ENCODE measurements at places on chromosomes 6 and 20. TPM values are rescaled to one million over a fixed set of nuclear protein-coding genes. Genes with fewer than 3 reads are reported as not detected.

The CLPSL1 gene
- total RNA-seq = not detected

The KIAA1755 gene
- total RNA-seq = 2.0 TPM

The ANKRD66 gene
- total RNA-seq = not detected

The PMEPA1 gene
- 9.2 TPM for total RNA-seq

The HSPA1L gene
- total RNA-seq = 2.2 TPM

The ZKSCAN3 gene
- 6.8 TPM for total RNA-seq

The PTCHD4 gene
- total RNA-seq = 2.3 TPM

The PKIB gene
- total RNA-seq = 172 TPM

The MLN gene
- total RNA-seq = 2.3 TPM

The PRSS35 gene
- 36.2 TPM for total RNA-seq

The TFAP2D gene
- total RNA-seq = not detected

The THBD gene
- 50.1 TPM for total RNA-seq

The PTCRA gene
- total RNA-seq = not detected

The PXDC1 gene
- 83.8 TPM for total RNA-seq

- peaks cover 24% of the 10 kb centered on the region for H3K4me1 ChIP-seq
- DNase-seq = peak; percentile 36
- H3K27ac ChIP-seq = peak overlapping the region; percentile 56
- H3K27me3 ChIP-seq = no peaks in the 10 kb centered on the region
Measured at GRCh38 chr6:11601776-11602605, 64.4 kb downstream of the TMEM170B start.

DNA sequence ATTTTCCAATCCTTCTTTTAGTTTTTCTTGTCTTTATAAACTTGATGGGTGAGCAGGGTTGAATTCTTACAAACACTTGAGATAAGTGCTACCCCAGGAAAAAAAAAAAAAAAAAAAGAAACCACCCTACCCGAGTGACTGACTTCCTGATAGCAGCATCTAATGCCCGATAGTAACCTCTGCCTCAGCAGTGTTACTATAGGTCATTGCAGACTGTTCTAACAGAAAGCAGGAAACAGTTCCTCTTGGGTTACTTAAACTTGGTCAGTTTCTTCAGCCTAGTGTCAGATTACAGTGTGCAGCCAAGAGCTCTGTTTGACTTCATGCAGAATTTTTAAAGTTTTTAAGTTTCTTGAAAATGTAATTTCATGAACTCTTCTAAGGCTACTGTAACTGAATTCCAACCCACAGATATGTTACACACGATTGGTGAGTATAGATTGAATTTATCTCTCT is 2.1 kb downstream of the MYLIP start:
- no peaks in the 10 kb centered on the region for H3K36me3 ChIP-seq
- no peaks in the 10 kb centered on the region for H3K27me3 ChIP-seq
- H3K4me3 ChIP-seq = peak overlapping the region; percentile 85

DNA sequence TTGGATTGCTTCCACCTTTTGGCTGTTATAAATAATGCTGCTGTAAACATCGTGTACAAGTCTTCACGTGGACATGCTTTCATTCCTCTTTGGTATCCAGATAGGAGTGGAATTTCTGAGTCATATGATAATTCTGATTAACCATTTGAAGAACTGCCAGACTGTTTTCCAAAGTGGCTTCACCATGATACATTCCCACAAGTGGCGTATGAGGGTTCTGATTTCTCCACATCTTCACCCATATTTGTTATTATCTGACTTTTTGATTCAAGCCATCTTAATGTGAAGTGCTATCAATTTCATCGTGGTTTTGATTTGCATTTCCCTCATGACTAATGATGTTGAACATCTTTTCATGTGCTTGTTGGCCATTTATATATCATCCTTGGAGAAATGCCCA is 2.9 kb upstream of the SNRPB start:
- H3K27ac ChIP-seq = no peak overlapping the region
- no peak overlapping the region for H3K4me3 ChIP-seq
- no peaks in the 10 kb centered on the region for H3K36me3 ChIP-seq

- peak; percentile 33 for DNase-seq
- peak within 1 kb of the TSS; percentile 24 for H3K4me3 ChIP-seq
- H3K4me1 ChIP-seq = peaks cover 5% of the 10 kb centered on the region
- H3K27me3 ChIP-seq = peaks cover 60% of the 10 kb centered on the region
- no peak within 1 kb of the TSS for H3K27ac ChIP-seq
Measured at GRCh38 chr6:83853178-83854000, at the start of gene RIPPLY2. TSS of gene RIPPLY2 (plus strand) at chr6:83853360. CDS start at chr6:83853417, 57 bp downstream.

DNA sequence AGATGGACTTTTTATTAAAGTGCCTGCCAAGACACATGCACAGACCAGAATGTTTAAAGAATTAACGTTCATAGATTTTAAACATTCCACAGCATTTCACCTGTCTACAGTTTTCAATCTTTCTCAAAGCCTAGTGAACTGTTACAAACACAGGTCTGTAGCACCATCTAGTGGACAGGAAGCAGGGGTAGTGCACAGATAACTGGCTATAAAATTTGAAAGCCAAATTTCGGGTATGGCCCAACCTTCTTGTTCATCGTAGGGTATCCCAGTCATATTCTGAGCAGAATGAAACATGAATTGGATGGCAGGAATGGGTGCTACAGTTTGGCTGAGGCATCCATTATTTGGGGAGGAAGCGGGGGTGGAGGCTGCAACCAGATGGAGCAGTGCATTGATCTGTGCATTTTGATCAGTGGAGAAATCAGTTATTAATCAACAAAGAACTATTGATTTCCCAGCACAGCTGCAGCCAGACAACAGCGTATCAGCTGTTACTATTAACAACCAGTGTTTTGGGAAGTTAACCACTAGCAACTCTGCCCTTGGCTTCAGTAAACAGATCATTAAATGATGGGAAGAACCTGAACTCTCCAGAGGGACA is 56.1 kb upstream of the B3GAT2 start:
- no peaks in the 10 kb centered on the region for H3K36me3 ChIP-seq
- H3K27ac ChIP-seq = no peak overlapping the region
- DNase-seq = peak; percentile 70
- no peak overlapping the region for H3K4me3 ChIP-seq
- no peaks in the 10 kb centered on the region for H3K4me1 ChIP-seq

- no peaks in the 10 kb centered on the region for H3K4me1 ChIP-seq
- no peaks in the 10 kb centered on the region for H3K36me3 ChIP-seq
- no peak for DNase-seq
- no peak overlapping the region for H3K4me3 ChIP-seq
Measured at GRCh38 chr6:17902974-17903373, 84.5 kb downstream of the KIF13A start.

DNA sequence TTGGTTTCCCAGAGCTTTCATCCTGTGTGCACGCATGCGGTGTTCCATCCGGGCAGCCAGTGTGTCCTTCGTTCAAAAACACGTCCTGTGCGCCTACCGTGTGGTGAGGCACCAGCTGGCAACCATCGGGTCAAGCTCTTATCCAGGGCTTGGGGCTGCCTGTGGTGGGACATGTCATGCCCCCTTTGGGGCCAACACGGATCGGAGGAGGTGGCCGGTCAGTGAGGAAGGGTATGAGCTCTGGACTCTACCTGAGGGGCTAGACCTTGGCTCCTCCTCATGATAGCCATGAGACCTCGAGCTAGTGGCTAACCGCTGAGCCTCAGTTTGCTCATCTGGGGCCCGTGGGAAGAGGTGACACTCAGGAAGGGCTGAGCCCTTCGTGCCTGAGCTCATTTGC is 158.5 kb upstream of the PMEPA1 start:
- no peak overlapping the region for H3K27ac ChIP-seq
- no peak for DNase-seq
- H3K27me3 ChIP-seq = peaks cover 16% of the 10 kb centered on the region
- no peak overlapping the region for H3K4me3 ChIP-seq

DNA sequence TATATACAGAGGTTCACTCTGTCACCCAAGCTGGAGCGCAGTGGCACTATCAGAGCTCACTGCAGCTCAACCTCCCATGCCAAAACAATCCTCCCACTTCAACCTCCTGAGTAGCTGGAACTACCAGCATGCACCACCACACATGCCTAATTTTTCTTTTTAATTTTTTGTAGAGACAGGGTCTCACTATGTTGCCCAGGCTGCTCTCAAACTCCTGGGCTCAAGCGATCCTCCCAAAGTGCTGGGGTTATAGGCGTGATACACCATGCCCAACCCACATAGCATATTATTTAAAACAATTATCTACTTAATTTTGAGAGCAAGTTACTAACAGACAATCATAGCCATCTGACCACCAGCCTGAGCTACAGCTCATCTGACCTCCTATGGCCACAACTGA is 459.9 kb upstream of the JARID2 start:
- no peak overlapping the region for H3K4me3 ChIP-seq
- peaks cover 6% of the 10 kb centered on the region for H3K4me1 ChIP-seq
- no peak for DNase-seq

- H3K27me3 ChIP-seq = no peaks in the 10 kb centered on the region
- no peak overlapping the region for H3K27ac ChIP-seq
- H3K36me3 ChIP-seq = no peaks in the 10 kb centered on the region
- H3K4me1 ChIP-seq = no peaks in the 10 kb centered on the region
Measured at GRCh38 chr6:12803486-12803885, 86.9 kb downstream of the PHACTR1 start.

- no peak overlapping the region for H3K4me3 ChIP-seq
- no peak for DNase-seq
- H3K27me3 ChIP-seq = no peaks in the 10 kb centered on the region
- peak overlapping the region; percentile 61 for H3K27ac ChIP-seq
- H3K36me3 ChIP-seq = no peaks in the 10 kb centered on the region
Measured at GRCh38 chr20:50516180-50516934, 6.2 kb downstream of the PTPN1 start.

GRCh38 chr6:38564301-38564700 is 75.4 kb downstream of the BTBD9 start:
- H3K27ac ChIP-seq = no peak overlapping the region
- H3K36me3 ChIP-seq = no peaks in the 10 kb centered on the region
- no peak overlapping the region for H3K4me3 ChIP-seq
- no peak for DNase-seq
- H3K4me1 ChIP-seq = no peaks in the 10 kb centered on the region
- no peaks in the 10 kb centered on the region for H3K27me3 ChIP-seq

DNA sequence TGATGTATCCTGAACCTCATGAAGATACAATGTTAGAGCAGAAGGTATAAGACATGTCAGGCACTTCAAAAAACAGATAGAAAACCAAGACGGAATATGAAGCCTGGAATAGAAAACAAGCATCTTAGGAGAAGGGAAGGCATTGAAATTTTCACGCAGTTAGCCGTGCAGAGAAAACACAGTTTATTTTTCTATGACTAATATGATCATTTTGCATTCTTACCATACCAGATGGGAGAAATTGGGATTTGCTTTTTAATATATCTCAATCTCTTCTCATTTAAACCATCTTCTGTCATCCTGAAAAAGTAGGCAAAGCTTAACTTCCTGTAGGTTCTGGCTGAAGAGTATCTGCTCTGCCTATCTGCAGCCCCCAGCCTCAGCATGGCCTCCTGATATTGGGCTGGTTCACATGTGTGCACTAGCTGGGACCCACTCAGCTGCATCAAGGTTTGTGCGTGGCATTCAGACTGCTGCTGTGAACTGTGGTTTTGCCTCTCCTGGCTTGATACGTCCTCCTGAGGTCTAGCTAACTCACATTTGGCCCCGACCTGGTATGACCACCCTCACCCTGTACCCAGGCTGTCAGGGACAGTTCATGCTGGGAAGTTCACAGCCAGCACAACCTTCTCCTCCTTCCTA is 392.5 kb upstream of the SASH1 start:
- no peaks in the 10 kb centered on the region for H3K36me3 ChIP-seq
- no peak overlapping the region for H3K27ac ChIP-seq
- peaks cover 8% of the 10 kb centered on the region for H3K4me1 ChIP-seq
- no peaks in the 10 kb centered on the region for H3K27me3 ChIP-seq
- no peak for DNase-seq

DNA sequence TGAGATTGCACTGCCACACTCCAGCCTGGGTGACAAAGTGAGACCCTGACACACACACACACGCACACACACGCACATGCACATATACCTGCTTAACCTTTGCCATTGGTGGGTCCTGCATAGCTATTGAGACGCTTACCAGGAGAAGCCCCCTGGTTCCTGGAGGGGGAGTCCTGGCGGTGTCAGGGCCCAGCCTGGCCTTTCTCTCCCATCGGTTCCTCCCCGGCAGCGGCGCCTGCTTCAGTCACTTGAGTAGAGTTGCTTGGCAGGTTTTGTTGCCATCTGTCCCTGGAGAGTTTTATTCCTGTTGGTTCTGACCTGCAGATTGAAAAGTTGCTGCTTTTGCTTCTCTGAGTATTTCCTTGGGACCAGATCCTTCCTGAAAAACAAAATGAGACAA is 20.6 kb upstream of the FAM209A start:
- H3K4me1 ChIP-seq = no peaks in the 10 kb centered on the region
- H3K27ac ChIP-seq = no peak overlapping the region
- H3K36me3 ChIP-seq = no peaks in the 10 kb centered on the region
- no peaks in the 10 kb centered on the region for H3K27me3 ChIP-seq

DNA sequence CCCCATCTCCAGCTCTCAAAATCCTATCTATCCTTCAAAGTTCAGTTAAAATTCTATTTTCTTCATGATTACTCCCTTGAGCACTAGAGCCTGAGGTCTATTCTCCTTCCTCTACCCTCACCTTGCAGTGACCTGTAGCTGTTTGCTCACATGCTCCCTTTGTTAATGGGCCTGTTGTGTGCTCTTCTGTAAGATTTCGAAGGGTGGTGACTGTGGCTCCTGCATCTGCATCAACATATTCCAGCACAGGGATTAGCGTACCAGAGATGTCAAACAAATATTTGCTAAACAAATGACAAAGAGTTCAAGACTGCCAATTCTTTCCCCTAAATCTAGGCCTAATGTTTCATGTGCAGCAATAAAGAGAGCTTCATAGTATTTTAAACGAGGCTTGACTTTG is 69.5 kb downstream of the ELOVL5 start:
- H3K4me1 ChIP-seq = no peaks in the 10 kb centered on the region
- H3K27me3 ChIP-seq = no peaks in the 10 kb centered on the region
- DNase-seq = no peak
- no peaks in the 10 kb centered on the region for H3K36me3 ChIP-seq
- no peak overlapping the region for H3K4me3 ChIP-seq

- peak overlapping the region; percentile 46 for H3K27ac ChIP-seq
- no peak for DNase-seq
- H3K4me3 ChIP-seq = no peak overlapping the region
- H3K27me3 ChIP-seq = no peaks in the 10 kb centered on the region
- H3K36me3 ChIP-seq = no peaks in the 10 kb centered on the region
Measured at GRCh38 chr6:138882369-138883017, 86.6 kb downstream of the ECT2L start.

DNA sequence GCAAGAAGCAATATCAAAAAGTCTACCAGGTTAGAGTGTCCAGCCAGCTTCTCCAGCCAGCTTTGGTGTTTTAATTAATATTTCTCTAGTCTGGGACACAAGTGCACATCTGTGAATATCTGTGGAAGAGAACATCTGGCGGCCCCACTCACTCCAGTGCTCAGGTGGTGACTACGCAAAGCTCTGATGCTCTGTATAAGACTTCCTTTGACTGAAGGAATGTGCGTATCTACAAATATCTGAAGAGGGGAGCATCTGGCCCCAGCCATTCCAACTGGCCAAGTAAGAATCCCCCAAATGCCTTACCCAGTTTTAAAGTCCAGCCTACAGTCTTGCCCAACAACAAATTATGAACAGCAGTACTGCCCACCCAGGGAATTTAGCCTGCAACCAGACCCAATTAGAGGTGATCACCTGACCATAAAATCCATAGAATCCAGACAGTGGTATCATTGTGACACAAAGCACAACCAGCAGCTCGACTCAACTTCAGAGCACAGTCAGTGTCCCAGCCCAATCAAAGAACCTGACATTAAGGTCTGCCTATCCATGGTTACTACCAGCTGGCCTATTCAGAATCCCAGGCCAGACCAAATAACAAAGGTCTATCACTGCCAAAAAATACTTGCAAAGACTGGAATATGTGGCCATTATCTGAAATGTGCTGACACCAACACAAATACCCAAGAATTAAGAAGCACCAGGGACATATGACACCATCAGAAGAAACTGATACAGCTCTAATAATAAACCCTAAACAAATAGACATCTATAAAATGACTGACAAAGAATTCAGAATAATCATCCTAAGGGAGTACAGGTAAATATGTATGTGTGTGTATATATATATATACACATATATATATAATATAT is 76.1 kb upstream of the MANEA start:
- DNase-seq = no peak
- H3K4me1 ChIP-seq = no peaks in the 10 kb centered on the region
- no peak overlapping the region for H3K27ac ChIP-seq

All from hepatocyte (in vitro differentiated cells).